ENCODE measurements at places on chromosomes 2 and 18.

GRCh38 chr2:235378246-235378645, 115.6 kb upstream of the AGAP1 start:
- DNase-seq, result no peak

DNA sequence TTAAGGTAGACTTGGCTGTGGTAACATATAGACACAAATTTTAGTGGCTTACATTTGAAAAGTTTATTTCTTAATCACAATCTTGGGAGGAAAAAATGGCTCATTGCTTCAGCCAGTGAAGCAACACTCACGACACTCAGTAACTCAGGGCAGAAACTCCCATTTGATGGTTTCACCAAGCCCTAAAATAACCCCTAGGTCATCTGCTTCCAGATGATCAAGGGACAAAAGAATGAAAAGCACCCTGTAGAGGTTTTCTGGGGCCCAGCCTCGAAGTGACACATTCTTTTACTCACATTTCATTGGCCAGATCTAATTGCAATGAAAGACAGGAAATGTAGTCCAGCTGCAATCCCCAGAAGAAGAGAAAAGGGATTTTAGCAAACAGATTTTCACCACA, 275.9 kb downstream of the TMX3 start:
- no peak for DNase-seq

DNA sequence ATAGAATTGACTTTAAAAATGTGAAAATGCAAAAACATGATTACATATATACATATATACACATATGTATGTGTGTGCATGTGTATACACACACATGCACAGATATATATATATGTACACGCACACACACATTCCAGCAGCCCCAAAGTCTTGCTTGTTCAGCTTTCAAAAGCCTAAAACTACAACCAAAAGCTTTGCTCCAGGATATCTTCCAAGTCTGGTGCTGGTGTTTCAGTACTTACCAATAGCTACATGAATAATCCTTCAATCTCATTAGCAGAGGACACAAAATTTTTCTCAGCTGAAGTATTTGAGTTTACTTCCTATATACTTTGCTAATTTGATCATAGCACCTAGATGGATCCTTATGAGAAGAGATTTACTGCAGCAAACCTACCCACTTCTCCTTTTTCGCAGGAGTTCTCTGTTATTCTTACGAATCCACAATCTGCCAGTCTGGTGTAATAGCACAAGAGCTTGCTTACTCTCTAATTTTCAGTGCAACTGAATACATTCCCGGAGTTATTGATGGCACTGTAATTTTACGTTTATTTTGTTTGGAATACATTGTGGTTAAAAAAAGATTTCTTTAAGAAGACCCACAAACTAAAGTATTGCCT, 553.3 kb downstream of the ARHGAP15 start:
- DNase-seq, result no peak

DNA sequence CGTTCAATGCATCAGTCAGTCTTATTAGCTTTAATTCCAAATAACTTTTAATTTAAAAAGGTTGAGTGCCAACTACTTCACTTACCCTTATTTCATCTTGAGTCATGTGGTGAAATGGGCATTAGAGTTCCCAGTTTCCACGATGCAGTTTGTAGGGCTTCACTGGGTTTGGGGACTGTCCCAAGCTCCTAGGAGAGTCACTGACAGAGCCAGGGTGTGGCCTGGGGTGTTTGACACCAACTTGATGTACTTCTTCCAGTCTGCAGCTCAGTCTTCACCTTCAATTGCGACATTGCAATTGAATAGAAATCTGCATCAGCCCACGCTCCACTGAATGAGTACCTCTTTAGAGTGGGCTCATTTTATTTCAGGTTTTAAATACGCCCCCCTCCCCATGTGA, 165.3 kb downstream of the ARL4C start:
- no peak for DNase-seq

DNA sequence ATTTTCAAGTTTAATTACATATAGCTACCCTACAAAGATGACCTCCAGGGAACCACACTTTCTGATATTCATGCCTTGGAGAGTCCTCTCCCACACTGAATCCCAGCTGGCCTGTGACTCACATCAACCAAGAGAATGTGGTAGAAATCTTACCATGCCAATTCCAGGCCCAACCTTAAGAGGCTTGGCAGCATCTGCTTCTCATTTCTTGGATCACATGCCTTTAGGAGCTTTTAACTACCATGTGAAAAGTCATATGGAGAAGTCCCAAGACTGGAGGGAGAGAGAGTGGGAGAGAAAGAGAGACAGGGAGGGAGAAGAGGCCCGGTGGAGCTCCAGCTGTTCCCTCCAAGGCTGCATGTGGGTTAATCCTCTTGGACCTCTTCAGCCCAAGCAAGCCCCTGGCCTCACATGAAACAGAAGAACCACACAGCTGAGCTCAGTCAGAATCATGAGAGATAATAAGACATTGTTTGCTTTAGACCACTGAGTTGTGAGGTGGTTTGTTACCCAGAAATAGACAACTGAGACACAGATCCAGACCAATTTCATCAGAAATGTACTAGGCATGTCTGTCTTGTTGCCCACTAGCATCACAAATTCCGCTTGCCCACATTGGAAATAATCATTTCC, 190.7 kb downstream of the MTCL1 start:
- DNase-seq, result no peak

GRCh38 chr18:51120809-51121596, 76.5 kb downstream of the MEX3C start:
- no peak for DNase-seq

- no peak for DNase-seq
Observed at GRCh38 chr2:174051741-174052583, 86.8 kb upstream of the SP3 start.

DNA sequence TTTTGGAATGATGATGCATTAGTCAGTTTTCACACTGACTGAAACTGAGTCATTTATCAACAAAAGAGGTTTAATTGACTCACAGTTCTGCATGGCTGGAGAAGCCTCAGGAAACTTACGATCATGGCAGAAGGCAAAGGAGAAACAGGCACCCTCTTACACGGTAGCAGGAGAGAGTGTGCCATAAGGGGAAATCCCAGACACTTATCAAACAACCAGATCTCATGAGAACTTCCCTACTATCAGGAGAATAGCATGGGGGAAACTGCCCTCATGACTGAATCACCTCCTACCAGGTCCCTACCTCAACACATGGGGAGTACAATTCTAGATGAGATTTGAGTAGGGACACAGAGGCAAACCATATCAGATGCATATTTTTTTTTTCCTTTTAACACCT, 504.5 kb upstream of the VRK2 start:
- DNase-seq, result no peak

GRCh38 chr18:21341141-21341540, 99.1 kb downstream of the GREB1L start:
- DNase-seq, result no peak

GRCh38 chr2:1482253-1482675, 69.0 kb downstream of the TPO start:
- no peak for DNase-seq

DNA sequence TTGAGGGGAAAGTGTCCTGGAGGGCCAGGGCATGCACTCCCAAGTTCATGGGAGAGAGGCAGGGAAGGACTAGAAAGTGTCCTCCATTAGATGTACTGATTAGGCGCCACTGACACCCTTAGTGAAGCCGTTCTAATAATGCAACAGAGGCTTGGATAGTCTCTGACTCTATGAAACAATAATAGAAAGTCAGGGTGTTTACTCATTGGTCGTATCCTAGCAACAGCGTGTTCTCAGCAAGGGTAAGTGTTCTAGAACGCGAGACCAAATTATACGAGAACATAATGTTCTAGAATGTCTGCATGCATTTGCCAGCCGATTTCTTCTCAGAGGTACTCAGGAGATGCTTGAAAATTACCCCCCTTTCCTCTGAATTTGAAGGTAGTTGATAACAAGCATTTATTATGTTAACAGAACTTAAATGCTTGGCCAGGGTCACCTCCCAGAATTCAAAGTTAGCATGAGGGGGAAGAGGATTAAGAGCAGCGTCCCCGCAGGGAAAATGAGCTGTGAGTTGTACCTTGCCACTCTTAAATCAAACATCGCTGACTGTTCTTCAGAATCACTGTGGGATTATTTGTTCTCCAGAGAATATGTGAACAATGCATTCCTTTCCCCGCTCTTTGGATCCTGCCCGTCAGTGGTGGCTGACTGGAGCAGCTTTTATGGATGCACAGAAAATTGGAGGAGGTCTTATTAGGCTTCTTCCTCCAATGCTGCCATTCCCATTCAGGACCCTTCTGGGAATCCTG, 33.7 kb upstream of the PDIA6 start:
- DNase-seq, result no peak

DNA sequence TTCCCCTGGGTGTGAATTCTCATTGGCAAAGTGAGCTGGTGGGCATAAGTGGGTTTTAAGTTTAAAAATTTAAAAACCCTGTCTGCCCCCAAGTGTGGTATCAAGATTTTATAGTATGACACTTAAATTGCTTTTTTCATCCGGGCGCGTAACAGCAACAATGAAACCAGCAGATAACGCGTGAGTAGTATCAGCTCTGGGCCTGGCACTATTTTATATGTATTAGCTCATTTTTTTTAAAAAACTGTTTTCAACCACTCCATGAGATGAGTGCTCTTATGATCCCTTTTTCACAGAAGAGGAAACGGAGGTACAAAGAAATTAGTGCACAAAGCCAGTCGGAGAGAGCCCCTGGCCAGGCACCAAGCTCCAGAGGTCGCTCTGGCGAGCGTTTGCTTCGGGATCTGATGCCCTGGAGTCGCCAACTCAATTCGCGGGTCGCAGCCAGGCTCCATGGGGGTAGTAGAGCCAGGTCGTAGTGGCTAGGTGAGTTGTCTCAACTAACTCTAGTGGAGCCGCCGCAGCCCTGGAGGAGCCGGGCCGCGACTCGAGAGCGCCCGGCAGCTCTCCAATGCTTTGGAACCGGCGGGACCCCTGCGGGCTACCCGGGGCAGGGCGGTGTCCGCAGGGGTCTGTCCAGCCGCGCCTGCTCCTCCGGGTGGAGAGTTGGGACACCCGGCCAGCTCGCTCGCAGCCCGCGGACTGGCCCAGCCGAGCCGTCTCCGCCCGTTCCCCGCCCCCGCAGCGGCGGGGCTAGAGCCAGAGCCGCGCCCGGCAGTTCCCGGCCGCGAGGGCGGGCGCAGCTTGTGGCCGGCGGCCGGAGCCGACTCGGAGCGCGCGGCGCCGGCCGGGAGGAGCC, at the start of gene IL1R1:
Gene IL1R1 (plus strand): TSS at position 777 of the 859 bp plus-strand sequence. CDS start 14,979 bp downstream, outside the sequence.
- no peak for DNase-seq

DNA sequence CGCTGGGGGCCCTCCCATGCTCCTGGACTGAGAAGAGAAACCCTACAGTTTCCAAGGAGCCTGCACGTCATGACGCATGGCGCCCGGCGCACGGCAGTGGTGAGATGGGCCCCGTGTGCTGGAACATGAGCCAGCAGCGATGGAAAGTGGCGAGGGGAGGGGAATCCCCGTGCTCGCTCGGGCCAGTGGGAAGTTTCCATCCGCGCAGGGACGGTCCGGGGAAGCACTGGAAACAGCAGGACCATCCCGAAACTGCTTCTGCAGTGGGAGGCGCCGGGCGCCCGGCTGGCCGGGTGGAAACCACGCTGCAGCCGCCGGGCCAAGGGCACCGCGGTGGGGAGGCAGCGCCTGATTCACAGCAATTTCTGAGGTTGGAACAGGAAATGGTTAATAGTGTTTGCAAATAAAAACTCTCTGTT, 4.9 kb upstream of the PDCD1 start:
- DNase-seq, result no peak

DNA sequence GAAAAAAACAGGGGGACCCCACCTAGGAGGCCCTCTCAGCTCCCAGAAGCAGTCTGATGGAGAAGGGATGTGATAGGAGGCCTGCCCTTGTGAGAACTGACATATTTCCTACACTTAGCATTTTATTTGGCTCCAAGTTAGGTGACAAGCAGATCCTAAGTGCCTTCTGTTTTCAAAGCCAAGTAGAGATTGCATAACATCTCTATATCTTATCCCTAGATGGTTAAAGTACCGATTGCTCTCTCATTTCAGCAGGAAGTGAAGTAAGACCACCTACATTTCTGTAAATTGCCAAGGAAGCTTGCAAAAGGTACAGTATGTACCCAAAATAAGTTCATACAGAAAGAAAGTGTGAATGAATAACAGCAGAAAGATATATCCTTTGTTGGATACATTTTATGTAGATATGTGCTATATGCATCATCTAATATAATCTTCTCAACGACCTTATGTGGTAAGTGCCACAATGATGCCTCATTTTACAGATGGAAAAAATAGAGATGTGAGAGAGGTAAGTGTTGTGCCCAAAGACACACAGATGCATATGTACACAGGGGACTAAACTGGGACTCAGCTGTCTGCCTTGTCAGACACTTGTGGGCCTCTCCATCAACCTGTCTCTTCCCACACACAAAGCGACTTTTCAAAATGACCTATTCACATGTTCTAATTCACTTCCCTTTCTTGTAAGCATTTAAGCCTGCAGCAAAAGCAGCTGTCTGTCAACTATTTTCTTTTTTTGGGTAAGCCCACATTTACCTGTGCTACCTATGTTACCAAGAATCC, 38.9 kb downstream of the DHRS9 start:
- DNase-seq, result no peak

- no peak for DNase-seq
Observed at GRCh38 chr2:206481056-206481455, 37.7 kb downstream of the ADAM23 start.

DNA sequence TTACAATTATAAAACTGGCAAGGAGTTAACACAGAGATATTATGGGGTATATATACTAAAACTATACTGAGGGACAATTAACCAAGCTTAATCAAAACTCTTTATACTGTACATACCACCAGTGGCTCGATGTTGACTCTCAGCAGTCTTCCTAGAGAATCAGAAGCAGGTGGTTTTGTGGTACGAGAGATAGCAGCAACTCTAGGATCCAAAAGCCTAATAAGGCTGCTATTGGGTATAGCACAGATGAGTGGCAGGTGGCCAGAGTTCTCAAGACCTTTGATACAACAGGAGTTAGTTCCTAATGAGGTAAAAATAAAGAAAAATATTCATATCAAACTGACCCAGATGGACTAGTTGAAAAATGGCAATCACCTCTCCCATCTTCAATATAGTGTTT, 45.5 kb upstream of the COL5A2 start:
- DNase-seq, result no peak

- DNase-seq, result no peak
Observed at GRCh38 chr2:48127612-48128191, 221.4 kb upstream of the FBXO11 start.

DNA sequence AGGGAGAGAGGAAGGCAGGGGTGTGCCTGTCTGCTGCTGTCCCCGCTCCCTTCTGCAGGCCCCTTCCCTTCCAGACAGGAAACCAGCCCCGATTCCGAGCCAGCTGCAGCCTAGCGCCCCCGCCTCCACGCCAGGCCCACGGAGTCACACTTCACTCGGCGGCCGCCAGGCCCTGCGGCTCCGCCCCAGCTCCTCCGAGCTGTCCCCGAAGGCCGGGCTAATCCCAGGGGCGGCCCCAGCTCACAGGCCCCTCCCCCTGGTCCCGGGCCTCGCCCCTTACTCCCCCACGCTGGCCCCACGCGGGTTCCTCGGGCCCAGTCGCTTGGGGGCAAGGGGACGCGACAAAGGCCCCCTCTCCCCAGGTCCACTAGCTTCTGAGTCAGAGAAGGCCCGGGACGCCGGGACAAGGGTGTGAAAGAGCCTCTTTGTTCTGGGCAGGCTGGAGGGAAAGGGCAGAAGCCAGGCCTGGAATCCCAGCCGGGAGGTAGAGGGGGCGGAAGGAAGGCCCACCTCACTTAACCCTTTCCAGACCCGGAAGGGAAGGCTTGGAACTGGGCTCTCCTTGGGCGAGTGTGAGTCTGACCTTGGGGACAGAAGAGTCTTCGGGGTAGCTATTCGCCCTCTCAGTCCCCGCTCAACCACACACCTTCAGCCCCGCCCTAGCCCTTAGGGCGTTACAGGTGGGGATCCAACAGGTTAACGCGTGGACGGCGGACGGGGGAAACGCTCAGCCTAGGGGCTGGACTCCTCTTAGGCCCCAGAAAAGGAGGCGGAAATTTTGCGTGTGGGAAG, 1.2 kb downstream of the RTKN start:
- DNase-seq, result peak; percentile 42

Data from DMS 273 treated with DMSO at 0.1 percent for 48 hours (cell line).